ENCODE measurements at places on chromosomes 7 and 10.

- no peak for DNase-seq
Measured at GRCh38 chr10:43962346-43963191, 313.9 kb upstream of the ZNF32 start.

- peak; percentile 81 for DNase-seq
Measured at GRCh38 chr10:113071446-113071845, 121.4 kb downstream of the TCF7L2 start.

- no peak for DNase-seq
Measured at GRCh38 chr7:75998038-75998437, 3.6 kb upstream of the TMEM120A start.

DNA sequence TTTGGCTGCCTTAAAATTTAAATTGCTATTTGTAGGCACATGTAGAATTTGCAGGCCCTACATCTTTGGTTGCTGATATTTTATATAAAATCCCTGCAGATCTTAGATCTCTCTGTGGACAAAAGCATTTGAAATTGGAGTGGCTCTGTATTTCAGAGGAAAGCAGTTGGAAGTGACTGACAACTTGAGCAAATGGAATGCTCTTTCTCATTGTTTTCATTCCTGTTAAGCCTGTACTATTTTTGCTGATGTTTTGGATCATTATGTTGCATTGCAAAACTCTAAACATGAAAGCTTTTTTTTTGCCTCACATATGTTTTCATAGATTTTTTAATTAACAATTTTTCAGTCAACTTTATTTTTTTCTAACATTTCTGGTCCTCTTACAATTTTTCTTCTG lies 251.2 kb upstream of the MDFIC start:
- DNase-seq = no peak

DNA sequence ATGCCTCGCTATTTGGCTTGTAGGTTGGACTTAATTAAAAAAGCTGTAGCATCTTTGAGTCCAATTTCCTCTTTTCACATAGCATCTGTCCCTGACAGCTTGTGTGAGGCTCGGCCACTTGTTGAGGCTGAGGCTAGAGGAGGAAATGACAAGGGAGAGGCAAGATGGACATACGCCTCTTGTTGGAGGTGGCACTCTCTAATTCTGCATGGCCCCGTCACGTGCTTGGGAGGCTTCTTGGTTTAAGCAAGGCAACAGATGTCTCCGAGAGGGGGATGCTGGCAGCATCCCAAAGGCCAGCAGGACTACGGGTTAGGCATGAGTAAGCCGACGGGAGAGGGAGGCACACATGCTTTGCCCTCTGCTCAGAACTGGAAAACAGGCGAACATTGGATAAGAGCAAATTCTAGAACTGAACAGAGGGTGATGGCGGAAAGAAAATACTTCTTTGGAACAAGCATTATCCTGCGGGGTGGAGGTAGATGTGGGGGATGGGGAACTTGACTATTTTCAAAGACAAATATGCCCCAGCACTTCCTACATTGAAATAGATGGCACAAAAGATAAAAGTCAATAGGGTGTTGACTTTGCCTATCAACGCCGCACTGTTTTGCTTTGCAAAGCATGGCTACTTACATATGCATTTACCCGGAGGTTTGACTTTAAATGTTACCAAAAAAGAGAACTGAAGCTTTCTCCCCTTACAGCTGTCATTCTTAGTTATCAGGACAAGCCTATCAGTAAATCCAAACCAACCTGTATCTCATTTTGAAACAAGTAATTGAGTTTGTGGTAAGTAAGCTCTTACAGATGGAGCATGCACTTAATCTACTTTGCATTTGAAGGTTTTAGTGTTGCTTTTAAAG lies 94.8 kb downstream of the CHN2 start:
- DNase-seq = no peak

- no peak for DNase-seq
Measured at GRCh38 chr7:70071766-70072165, 473.5 kb downstream of the AUTS2 start.

GRCh38 chr7:134707663-134708378 lies 61.2 kb downstream of the BPGM start:
- no peak for DNase-seq

GRCh38 chr7:39971924-39972323 lies 21.9 kb downstream of the CDK13 start:
- DNase-seq = no peak

Data from kidney (tissue), 22 donors.